ENCODE measurements at places on chromosomes 2 and 18.

- DNase-seq: no peak
Measured at GRCh38 chr2:237702441-237703391, 75.3 kb downstream of the LRRFIP1 start.

DNA sequence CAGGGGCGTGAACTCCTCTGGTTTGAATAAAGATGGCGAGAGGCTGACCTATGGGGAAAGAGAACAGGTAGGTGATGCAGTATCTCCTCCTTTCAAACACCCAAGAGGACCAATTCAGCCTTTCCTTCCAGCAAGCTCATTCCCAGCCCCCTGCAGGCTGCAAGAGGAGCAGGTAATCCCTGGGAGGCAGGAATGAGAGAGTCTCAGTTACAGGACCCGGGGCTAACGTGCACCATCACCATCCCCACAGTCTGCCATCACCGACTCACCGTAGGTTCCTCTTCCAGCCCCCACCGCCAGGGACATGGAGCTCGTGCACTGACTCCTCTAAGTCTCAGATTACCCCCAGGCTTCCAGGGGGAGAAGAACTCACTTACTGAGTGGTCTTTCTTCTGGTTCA, 26.7 kb downstream of the XDH start:
- no peak for DNase-seq

- DNase-seq: no peak
Measured at GRCh38 chr2:152600697-152601096, 116.6 kb downstream of the PRPF40A start.

DNA sequence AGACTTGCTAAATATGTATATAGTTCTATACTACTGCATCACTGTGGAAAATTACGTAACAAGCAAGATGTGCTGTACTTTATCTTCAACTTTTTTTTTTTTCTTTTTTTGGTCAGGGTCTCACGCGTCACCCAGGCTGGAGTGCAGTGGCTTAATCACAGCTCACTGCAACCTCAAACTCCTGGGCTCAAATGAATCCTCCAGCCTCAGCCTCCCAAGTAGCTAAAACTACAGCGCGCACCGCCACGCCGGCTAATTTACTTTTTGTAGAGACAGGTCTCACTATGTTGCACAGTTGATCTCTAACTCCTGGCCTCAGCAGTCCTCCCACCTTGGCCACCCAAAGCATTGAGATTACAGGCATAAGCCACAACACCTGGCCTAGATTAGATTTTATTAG, 68.0 kb downstream of the COX7A2L start:
- no peak for DNase-seq

- no peak for DNase-seq
Measured at GRCh38 chr2:13193075-13193474, 476.3 kb downstream of the TRIB2 start.

- DNase-seq: no peak
Measured at GRCh38 chr18:2662990-2663389, 7.5 kb downstream of the SMCHD1 start.

- no peak for DNase-seq
Measured at GRCh38 chr18:13518382-13518781, 208.0 kb downstream of the FAM210A start.

GRCh38 chr2:59021786-59022185, 780.7 kb upstream of the FANCL start:
- no peak for DNase-seq
